ENCODE measurements at places on chromosomes 7 and 10.

GRCh38 chr10:64733980-64734379, 1212.8 kb downstream of the REEP3 start:
- DNase-seq, result no peak

DNA sequence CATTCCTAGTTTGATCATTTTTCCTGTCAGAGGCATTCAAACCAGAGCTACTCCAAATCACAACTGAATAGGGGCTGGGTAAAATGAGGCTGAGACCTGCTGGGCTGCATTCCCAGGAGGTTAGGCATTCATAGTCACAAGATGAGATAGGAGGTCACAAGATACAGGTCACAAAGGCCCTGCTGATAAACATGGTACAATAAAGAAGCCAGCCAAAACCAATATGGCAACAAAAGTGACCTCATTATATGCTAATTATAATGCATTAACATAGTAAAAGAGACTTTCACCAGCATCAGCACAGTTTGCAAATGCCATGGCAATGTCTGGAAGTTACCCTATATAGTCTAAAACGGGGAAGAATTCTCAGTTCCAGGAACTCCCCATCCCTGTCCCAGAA, 37.3 kb downstream of the TWIST1 start:
- DNase-seq, result no peak

DNA sequence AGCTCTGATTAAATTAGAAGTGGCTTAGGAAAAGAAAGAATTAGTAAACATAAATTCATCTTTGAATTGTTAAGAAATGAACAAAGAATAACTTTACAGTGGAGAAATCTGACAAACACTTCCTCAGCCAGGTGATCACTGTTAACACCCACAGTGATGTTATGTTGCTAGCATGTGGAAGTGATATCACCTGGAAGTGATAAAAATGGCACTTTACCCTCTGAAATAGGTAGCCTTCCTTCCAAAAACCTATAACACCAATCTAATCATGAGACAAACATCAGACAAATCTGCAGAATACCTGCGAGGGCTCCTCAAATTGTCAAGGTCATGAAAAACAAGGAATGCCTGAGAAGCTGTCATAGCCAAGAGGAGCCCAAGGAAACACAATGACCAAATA, 59.5 kb downstream of the SNX10 start:
- DNase-seq, result no peak

- no peak for DNase-seq
These were observed 17.4 kb downstream of the HBP1 start for GRCh38 chr7:107186240-107186639.

DNA sequence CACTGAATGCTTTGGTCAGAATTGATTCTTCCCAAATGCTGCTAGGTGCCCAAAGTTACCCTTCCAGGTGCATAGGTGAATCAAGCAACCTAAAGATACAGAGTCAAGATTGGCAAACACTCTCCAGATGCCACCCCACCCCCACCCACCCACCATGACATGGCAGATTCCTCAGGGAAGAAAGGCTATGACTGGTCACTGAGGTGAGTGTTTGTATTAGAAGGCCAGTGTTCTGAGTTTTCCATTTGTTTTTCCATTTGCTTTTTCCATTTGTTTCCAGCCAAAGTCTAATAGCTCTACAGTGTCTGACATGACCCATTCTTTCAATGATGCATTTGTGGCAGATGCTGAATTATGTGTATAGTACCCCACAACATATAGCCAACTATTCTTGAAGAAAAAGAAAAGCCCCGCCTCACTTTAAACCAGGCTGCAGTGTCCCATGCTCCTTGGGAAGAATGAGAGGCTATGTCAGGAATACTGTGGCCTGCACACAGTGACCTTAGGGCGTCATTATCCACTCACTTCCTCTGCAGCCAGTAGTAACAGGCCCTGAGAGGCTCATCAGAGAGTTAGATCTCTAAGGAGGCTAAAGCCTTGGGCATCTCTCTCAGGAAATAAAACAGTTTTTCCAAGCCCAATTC, 16.1 kb upstream of the HIBADH start:
- DNase-seq, result no peak

DNA sequence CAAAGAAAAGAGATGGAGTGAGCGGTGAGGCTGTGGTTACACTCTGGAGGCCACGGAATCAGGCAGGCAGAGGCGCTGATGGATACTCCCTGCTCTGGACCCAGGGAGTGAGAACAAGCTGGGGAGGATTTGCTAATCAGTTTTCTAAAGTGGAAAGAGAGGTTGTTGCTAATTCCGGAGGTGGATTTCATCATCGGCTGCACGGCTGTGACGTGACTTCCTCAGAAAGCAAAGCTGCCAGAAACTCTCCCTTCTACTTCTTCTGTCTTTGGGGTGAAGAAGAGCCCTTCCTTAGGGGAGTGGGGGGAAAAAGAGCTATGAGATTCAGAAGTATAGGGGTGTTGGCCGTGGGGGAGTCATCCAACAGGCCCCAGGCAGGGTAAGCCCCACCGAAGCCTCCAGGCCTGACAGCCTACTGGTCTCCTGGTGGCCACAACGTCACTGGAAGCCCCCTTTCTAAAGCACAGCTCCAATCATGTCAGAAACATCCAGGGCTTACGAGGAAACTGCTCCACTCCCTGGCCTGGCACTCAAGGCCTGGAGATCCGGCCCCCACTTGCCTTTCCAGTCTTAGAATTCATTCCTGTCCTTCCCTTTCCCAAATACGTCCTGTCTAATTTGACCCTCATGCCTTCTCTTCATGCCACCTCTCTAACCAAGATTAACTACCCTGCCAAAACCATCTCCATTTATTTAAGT, 114.5 kb downstream of the HIP1 start:
- DNase-seq, result no peak
